ENCODE measurements at places on chromosomes 13 and 19. TPM values are rescaled to one million over a fixed set of nuclear protein-coding genes. Genes with fewer than 3 reads are reported as not detected.

- peak; percentile 35 for DNase-seq
These were observed 27.2 kb upstream of the NDUFS7 start for GRCh38 chr19:1356508-1356865.

DNA sequence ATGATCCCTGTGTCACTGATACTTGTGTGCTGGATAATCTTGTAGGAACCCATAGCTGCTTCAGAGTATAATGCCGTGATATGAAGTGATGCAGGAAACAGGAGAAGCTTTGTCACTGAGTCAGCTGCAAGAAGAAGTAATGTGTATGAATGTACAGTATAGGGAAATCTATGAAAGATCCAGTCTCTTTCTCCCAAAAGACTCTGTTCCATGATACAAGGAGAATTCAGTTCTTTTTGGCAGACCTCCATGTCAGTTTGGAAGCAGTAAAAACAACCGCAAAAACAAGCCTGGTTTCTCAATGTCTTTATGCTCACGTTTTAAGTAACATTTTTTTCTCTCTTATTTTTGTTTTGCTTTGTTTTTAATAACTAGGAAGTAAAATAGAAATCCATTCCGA is 33.9 kb downstream of the PCDH17 start:
- DNase-seq, result no peak

GRCh38 chr19:1817553-1818179 is 5.6 kb upstream of the ATP8B3 start:
- DNase-seq, result no peak

GRCh38 chr19:50975766-50976165 is 6.4 kb upstream of the KLK6 start:
- peak; percentile 36 for DNase-seq

The NCAN gene
- polyA plus RNA-seq, result 0.08 TPM

DNA sequence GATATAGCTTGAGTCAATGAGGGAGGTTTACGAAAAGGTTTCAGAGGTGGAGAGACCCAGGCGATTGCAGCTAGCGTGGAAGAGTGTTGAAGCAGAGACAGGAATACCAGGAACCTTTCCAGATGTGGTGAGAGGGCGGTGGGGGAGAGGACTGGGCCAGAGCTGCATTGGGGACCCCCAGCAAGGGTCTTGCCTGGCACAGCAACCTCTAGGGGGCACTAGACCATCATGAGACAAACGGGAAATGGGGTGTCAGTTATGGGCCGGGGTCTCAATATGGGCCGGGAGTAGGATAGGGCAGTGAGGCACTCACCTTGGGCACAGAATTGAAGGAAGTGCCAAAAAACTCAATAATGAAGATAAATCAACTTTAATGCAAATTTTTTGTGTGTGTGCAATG is 2.1 kb upstream of the LRP3 start:
- no peak for DNase-seq

The TRAPPC5 gene
- 40.0 TPM for polyA plus RNA-seq

The CACNG6 gene
- polyA plus RNA-seq, result 0.82 TPM

DNA sequence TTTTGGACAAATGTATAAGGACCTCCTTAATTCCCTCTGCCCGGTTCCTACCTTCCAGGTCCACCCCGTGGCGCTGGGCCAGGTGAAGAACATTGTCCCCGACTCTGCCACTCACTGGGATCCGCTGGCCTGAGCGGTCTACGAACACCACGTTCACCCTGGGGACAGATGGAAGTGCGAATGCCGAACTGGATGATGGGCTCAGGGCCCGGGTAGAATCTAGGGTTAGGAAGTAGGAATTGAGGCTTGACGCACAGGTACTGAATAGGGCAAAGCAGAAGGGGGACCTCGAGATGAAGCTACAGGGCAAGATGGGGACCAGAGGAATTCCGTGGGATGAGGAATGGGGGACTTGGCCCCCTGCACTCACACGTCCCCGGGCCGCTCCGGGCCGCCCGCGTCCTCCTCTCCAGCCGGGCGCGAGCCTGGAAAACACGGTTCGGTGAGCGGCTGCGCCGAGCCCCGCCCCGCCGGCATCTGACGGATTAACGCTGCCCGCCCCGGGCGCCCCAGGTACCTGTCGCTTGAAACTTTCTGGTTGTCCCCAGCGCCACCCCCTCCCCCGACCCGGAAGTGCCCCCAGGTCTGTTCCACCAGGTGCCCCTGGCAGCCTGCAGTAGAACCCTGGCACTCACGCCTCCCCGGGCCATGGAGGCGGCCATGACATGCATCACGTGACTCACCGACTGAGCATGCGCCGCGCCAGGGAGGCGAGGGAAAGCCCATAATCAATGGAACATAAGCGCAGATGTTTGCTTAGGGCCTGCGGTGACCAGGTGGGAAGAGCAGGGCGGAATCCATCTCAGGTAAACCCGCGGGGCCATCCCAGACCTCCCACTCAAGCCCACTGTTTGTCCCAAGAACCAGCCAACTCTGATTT is at the start of gene FDX2:
Gene FDX2, minus strand, starts transcription at position 681 of the 880 bp plus-strand sequence. Its CDS starts 19 bp downstream, at position 662.
- peak; percentile 89 for DNase-seq

The ONECUT3 gene
- 0.08 TPM for polyA plus RNA-seq
